Left kidney (tissue), 8 donors: ENCODE measurements at places on chromosomes 11 and 22. TPM values are rescaled to one million over a fixed set of nuclear protein-coding genes. Genes with fewer than 3 reads are reported as not detected.

OMP gene
- not detected for polyA plus RNA-seq

KCNA4 gene
- polyA plus RNA-seq = 0.13 TPM

ADORA2A gene
- 7.1 TPM for polyA plus RNA-seq

OR8A1 gene
- 0.05 TPM for polyA plus RNA-seq

KMT2A gene
- 56.7 TPM for polyA plus RNA-seq

GPHA2 gene
- 2.6 TPM for polyA plus RNA-seq

DNA sequence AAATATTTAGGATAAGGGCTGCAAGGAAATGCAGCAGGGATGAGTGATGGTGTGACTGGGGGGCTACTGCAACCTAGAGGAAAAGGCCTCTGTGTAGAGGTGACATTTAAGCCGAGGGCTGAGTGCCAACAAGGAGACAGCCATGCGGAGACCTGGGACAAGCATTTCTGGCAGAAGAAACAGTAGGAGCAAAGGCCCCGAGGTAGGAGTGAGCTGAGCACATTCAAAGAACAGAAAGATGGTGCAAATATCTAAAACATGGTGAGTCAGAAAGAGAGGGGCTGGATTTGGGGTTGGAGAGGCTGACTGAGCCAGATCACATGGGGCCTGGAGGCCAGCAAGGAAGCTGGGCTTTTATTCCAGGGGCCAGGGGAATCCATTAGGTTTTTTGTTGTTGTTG lies 55.1 kb upstream of the INCENP start:
- DNase-seq = no peak

DNA sequence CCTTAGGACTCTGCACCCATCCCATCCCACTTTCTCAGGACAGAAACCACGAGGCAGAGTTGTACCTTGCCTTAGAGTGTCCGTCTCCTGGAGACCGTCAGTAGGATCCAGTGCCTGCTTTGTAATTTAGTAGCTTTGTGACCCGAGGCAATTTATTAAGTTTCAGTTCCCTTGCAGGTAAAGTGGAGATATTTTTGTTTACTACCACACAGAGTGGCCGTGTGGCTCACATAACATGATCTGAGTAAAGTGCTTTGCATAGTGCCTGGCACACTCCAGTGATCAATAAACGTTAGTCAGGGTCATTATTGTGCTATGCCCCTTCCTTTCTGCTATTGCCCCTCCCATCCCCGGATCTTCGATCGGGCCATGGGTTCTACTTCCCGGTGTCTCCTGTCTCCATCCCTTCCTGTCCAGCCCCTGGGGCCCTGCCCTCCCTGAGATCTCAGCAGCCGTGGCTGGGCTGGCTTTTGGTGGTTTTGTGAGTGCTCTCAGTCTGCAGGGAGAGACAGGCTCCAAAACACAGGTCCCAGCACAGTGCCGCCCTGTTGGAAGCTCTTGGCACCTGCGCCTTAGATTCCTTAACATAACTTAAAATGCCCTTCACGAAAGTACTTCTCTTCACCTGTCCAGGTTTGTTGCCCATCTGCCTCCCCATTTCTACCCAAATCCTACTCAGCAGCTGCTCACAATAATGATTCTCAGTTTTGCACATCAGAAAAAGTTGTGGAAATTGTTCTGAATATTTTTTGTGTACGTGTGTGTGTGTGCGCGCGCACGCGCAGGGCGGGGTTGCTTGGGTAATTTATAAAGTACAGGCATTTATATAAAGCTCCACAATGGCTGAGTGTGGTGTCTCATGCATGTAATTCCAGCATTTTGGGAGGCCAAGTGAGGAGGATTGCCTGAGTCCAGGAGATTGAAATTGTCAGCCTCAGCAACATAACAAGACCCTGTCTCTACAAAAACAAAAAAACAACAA lies 753.7 kb downstream of the NTM start:
- no peak for DNase-seq

GRCh38 chr22:46028106-46028991 lies 51.4 kb upstream of the WNT7B start:
- DNase-seq = no peak

DNA sequence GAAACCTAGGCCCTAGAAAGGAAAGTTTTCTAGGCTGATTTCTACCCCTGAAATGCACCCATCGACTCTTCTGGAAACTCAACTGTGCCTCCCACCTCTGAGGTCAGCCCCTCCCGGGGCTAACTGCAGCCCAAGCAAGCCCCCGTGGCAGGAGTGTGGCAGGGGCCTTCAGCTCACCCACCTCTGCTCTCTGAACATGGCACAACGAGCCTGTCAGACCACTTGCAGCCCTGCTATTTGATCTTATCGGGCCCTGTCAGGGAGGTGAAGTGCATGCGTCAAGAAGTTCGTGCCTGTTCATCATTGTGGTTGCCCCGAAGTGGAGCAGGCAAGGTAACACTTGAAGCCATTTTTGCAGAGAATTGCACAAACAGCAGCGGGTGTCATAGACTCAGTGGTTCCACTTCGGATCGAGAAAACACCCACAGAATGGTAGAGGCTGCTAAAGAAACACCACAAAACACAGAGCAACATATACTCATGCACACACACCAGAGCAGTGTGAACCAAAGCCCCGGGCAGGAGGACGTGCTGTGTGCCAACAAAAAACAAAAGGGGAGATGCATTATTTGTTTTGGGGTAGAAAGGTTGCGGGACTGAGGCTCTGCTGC lies 262.7 kb downstream of the ETS1 start:
- no peak for DNase-seq

DNA sequence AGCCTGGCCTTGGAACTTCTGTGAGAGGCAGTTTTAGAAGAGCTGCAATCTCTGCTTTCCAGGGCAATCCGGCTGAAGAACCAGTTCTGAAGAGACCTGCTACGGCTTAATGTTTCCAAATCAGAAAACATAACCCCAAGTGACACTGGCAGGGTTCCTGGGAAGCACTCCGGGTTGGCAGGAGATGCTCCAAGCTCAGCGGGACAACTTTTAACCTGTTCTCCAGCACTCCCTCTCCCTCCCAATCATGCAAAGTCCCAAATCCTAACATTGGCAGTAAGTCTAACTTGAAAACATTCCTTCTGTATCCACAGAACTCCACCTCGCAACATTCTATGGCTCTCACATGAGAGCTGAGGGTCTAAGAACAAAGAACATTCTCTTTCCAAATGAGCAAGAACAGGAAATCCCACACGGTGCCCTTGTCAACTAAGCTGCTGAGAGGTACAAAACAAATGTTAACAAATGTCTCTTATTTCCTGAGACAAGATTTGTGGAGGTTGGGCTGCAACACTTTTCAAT lies 48.5 kb upstream of the MN1 start:
- DNase-seq = no peak

GRCh38 chr22:44567846-44568493 lies 69.9 kb upstream of the RTL6 start:
- no peak for DNase-seq

DNA sequence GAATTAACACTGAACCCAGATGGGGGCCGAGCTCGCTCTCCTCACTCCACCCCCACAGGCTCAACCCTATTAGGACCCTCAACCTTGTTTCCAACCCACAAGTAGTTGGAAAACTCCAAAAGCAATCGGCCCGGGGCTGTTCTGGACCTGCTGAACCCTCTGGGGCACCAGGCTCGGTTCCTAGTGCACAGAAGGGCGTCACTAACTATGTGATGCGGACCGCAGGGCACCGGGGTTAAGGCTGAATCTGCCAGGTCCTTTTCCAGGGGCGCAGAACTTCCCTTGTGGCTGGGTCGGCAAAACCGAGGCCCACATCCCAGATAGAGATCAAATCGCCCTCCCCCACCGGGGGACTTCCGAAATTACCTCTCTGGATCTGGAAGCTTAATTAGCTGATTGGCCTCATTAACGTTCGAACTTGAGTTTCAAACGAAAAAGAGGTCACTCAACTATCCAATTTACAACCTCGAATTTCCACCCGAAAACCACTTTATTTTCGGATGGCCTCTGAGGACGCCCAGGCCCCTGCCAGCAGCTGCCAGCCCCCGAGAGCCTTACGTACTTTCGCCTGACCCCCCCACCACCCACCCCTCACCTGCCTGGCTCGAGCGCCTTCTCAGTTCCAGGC lies 1.7 kb downstream of the SHANK2 start:
- no peak for DNase-seq

- DNase-seq = no peak
Observed at GRCh38 chr11:105915021-105915420, 107.0 kb downstream of the MSANTD4 start.

DNA sequence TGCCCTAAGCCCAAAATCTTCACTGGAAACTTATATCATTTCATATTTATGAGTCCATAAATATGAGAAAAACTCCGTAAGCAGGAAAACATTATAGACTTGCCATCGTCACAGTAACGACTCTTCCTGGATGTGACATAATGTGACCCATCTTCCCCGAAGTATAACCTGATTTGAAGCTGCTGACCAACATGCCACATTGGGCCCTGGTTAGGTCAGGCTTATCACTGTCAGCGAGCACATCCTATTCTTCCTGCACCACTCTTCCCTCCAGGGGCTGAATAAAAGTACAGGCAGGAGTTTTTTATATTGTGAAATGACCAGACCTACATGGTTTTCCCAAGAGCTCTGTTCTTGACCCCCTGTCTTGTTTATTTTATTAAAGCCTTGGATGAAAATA lies 12.1 kb upstream of the BLID start:
- no peak for DNase-seq

GRCh38 chr11:41970681-41971080 lies 511.2 kb upstream of the LRRC4C start:
- no peak for DNase-seq
